Neural crest cell (in vitro differentiated cells): ENCODE measurements at places on chromosomes 4 and X. TPM values are rescaled to one million over a fixed set of nuclear protein-coding genes. Genes with fewer than 3 reads are reported as not detected.
A peak's percentile ranks its signal among the peaks of the same experiment; 100 is the strongest.

GRCh38 chr4:120725639-120726580 lies 196.6 kb downstream of the PRDM5 start:
- no peak for DNase-seq

GRCh38 chr4:140504261-140504660 lies 6.2 kb upstream of the MGAT4D start:
- no peak for DNase-seq

GRCh38 chr4:94126669-94127068 lies 81.0 kb upstream of the SMARCAD1 start:
- DNase-seq: no peak

- no peak for DNase-seq
Measured at GRCh38 chr4:36317721-36318120, 36.3 kb downstream of the DTHD1 start.

DNA sequence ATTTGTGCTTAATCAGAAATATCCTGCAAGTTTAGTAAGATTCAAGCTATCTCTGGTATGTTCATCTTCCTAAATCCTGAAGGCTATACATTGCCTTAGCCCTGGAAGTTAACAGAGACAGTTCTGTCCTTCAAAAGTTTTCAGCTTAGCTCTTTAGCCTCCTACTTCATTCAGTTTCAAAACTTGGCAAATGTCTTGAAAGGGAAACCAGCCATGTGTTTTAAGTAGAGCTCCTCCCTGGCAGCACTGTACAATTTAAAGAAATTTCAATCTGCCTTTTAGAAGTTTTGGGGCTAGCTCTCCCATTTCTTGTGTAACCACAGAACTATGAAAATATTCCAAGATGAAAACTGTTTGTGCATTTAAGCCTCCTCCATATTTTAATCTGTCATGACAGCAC lies 47.0 kb downstream of the FANCB start:
- no peak for DNase-seq

DNA sequence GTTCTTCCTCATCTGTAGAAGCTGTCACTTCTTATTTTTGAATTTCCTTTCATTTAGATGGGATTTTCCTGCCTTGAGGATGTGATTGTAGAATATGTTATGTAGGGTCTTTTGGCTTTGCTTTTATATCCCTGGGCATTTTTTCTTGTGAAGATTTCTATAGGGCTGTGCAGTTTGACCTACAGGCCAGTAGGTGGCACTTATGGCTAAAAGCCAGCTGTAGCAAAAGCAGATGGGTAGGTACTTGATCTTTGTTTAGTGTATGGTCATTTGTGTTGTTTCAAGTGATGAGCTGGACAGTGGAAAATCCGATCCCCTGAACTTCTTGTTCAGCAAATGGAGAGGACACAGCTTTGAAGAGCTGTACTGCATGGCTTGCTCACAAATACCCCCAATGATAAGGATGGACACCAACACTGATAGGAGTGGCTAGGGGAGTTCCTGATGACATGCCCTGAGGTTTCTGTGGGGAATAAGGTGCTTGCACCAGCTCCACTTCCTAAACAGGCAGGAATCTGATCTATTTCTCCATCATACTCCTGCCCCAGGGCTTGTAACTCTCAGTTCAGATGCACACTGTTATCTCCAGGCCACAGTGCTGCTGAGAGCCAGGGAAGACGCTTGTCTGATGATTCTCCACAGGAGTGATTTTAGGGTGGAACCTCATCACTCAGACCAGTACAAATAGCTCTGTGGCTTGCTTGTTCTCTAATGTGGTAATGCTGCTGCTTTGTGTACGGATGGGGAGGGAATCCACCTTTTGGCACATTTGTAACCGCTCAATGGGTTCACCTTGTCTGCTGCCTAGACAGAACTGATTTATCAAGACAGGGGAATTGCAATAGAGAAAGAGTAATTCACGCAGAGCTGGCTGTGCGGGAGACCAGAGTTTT lies 417.1 kb upstream of the MAGEB16 start:
- no peak for DNase-seq

- no peak for DNase-seq
Measured at GRCh38 chrX:73446831-73447230, at the start of gene CDX4. Gene CDX4, plus strand, starts transcription at chrX:73447053. Its CDS starts 201 bp downstream, at chrX:73447254.

GRCh38 chr4:15024386-15024785 lies 22.1 kb downstream of the CPEB2 start:
- no peak for DNase-seq

- peak; percentile 12 for DNase-seq
Measured at GRCh38 chr4:57110640-57111511, 691 bp upstream of the IGFBP7 start.

GRCh38 chr4:102454981-102455685 lies 46.0 kb upstream of the NFKB1 start:
- no peak for DNase-seq

DNA sequence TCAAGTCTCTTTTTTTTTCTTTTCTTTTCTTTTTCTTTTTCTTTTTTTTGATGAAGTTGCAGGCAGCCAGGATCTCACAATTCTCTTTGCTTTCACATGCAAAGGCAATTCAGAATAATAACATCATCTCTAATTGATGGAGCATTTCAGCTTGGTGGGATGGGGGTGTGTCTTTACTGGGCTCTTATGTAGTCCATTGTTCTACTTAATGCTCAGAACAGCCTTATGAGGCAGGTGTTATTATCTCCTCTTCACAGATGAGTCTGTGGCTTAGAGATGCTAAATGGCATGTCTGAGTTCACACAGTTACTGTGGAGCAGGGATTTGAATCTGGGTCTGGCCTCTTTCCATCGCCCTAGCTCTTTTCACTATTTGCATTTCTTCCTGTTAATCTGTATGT lies 70.2 kb downstream of the TRPC5 start:
- DNase-seq: no peak

- peak; percentile 9 for DNase-seq
Measured at GRCh38 chrX:114619874-114620273, 36.0 kb downstream of the HTR2C start.

DNA sequence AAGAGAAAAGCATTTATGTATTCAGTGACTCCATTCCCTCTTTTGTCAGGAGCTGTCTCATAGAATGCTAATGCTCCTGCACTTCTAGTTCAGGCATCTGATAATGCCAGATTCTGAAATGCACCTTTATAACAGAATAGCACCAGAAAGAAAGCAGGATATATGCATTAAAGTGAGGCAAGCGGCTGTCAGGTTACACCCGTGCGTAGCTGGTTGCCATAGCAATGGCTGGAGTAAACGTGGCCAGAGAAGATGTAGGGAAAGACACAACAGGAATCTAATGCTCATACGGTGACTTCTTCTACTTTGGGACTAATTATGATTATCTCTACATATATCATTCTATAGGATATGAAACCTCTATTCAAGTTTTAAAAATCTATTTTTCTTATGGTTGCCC lies 5.9 kb downstream of the EMCN start:
- no peak for DNase-seq

GRCh38 chr4:68599150-68599549 lies 23.0 kb upstream of the UGT2B17 start:
- no peak for DNase-seq

DNA sequence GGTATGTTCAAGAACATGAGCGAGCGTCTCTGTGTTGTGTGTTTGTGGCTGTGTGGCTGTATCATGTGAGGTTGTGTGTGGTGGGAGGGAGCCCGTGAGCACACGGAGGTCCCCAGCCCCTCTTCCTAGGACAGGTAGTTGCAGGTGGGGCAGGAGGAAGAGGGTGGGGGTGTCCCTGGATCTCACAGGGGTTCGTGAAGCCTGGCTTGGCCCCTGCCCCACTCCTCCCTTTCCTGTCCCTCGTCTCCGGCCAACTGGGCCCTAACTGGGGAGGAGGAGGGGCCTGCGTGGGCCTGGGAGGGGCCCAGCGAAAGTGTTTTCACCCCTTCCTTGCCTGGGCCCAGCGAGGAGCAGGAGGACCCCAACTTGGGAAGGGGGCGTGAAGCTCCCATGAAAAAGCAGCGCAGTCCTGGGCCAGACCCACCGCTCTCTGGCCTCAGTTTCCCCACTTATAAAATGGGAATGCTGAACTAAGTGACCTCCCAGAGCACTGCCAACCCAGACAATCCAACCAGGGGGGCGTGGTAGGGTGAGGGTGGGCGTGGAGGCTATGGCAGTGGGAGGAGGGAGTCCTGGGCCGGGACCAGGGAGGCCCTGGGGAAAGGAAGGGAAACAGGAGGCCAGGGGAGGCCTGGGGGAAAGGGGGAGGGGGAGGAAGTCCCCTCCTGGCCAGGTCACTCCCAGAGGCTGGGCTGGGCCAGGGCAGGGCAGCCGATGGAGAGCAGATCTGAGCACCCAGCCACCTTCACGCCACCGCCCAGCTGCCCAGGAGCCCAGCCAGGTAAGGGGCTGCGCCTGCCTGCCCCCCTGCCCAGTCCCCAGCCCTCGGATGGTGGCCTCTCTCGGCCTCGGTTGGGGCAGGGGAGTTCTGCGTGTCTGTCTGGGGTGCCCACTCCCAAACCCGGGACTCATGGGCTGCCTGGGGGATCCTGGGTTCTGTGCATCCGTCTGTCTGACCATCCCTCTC lies at the start of gene AVPR2:
Gene AVPR2 (plus strand): TSS at position 683 of the 967 bp plus-strand sequence. CDS start 473 bp downstream, outside the sequence.
- no peak for DNase-seq

- no peak for DNase-seq
Measured at GRCh38 chr4:165027762-165028402, 3.9 kb upstream of the TRIM60 start.

DNA sequence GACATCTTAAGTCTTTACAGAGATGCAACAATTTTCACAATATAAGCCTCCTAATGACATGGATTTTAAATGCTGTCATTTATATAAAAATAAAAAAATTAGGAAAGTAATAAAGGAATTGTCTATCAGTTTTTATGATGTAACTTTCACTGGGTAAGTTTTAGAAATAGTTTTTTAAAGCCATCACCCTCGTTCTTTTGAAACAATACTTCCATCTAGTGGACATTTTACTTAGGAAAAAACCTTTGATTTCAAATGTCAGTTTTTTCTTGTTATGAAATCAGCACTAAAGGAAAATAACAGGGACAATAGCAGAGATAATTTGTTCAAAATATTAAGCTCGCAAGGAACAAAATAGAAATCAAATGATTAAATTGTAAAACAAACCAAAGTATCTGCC lies 24.3 kb upstream of the NDNF start:
- no peak for DNase-seq

- DNase-seq: no peak
Measured at GRCh38 chr4:40065010-40065409, 8.4 kb downstream of the N4BP2 start.

DNA sequence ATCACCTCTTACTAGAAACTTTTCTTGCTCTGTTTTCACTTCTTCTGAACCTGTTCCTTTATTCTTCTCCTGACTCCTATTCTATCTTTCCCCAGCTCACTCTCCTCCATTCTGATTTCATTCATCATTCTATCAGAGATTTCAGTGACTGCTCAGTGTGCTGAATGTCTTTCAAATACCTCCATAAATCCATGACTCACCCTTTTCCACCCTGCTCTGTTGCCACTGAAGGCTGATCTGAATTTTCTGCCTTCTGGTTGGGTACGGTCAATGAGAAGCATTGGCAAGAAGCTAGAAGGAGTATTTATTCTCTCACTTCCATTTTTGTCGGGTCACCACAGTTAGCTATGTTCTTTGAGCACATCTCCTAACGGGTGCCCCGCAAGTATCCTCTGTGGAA lies 265.9 kb downstream of the CBLL2 start:
- no peak for DNase-seq

- DNase-seq: no peak
Measured at GRCh38 chrX:68901519-68901918, 72.7 kb downstream of the EFNB1 start.

DNA sequence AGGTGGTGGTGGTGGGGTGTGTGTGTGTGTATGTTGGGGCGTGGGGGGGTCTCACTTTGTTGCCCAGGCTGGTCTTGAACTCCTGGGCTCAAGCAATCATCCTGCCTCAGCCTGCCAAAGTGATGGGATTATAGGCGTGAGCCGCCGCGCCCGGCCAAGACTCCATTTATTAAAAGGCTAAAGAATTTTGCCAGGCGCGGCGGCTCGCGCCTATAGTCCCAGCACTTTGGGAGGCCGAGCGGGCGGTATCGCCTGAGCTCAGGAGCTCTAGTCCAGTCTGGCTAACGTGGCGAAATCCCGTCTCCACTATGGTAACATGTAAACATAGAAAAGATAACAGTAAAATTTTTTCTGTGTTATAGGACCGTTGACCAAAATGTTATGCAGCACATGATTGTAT lies 3.7 kb upstream of the UBA1 start:
- no peak for DNase-seq

GRCh38 chr4:183347146-183347545 lies 24.9 kb upstream of the CLDN24 start:
- no peak for DNase-seq

DNA sequence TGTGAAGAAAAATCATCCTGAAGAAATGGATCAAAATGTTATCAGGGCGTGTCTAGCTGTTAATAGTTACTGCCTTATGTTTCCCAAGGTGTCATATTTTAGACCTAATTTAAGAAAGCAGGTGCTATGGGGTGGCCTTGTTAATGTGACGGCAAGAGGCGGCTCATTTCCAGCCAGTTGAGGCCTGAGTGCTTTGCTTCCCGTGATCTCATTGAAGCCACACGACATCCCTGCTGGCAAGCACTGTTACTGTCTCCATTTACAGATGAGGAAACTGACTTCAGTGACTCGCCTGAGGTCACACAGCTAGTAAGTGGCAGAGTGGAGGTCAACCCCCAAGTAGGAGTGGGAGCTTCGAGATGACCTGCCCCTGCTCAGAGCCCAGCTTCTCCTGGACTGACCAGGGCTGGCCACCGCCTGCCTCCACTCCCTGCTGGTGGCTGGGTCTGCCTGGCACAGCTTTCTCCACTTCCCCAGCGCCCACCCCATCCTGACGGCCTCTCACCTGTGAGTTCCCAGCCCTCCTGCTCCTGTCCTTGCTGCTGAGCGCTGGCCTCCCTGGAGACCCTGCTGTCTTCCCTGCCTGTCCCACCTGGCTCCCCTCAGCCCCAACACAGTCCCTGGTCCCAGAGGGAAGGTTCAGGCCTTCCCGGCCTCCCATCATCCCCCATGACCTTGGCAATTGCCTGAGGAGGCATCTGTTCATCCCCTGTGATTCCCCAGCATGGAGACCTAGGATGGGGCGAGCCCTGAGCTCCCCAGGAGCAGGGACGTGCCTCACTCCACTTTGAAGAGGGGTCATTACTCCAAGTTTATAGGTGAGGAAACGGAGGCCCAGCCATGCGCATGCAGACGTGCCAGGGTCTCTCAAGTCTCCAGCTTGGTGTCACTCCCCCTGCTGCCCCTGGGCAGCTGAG lies 47.7 kb upstream of the SORCS2 start:
- no peak for DNase-seq

GRCh38 chrX:319579-320125 lies 1.1 kb upstream of the GTPBP6 start:
- DNase-seq: no peak

GRCh38 chr4:103478734-103479133 lies 241.1 kb downstream of the TACR3 start:
- no peak for DNase-seq

MAGEA4 gene
- not detected in 2 replicates for total RNA-seq

SERTM2 gene
- total RNA-seq: 0.11 TPM in 1 of 2 replicates, not detected in the other

TIMM8A gene
- 31.7 and 32.2 TPM in 2 replicates for total RNA-seq

TMEM271 gene
- total RNA-seq: 0.26 and 0.32 TPM in 2 replicates

SMAD1 gene
- 26.8 and 28.6 TPM in 2 replicates for total RNA-seq

USP17L21 gene
- total RNA-seq: not detected in 2 replicates

FOXR2 gene
- not detected in 2 replicates for total RNA-seq

TMSB15A gene
- 216 and 233 TPM in 2 replicates for total RNA-seq

CNGA1 gene
- total RNA-seq: not detected in 2 replicates

BMX gene
- total RNA-seq: not detected in 2 replicates

SNX12 gene
- 77.5 and 78.3 TPM in 2 replicates for total RNA-seq

FGA gene
- not detected in 2 replicates for total RNA-seq

DLG3 gene
- total RNA-seq: 54.3 and 65.6 TPM in 2 replicates

MND1 gene
- 33.6 and 36.1 TPM in 2 replicates for total RNA-seq

PPP4R3C gene
- not detected in 2 replicates for total RNA-seq

USP51 gene
- 9.4 and 9.9 TPM in 2 replicates for total RNA-seq
